ENCODE measurements at places on chromosomes 13 and 19.
A peak's percentile ranks its signal among the peaks of the same experiment; 100 is the strongest.

- DNase-seq = no peak
Observed at GRCh38 chr19:1884719-1885334, 469 bp downstream of the ABHD17A start.

GRCh38 chr13:66849706-66850105 lies 380.4 kb downstream of the PCDH9 start:
- DNase-seq = no peak

- DNase-seq = no peak
Observed at GRCh38 chr13:94548821-94549231, 47.1 kb downstream of the TGDS start.

- no peak for DNase-seq
Observed at GRCh38 chr19:11465600-11465999, 15.2 kb downstream of the ELAVL3 start.

DNA sequence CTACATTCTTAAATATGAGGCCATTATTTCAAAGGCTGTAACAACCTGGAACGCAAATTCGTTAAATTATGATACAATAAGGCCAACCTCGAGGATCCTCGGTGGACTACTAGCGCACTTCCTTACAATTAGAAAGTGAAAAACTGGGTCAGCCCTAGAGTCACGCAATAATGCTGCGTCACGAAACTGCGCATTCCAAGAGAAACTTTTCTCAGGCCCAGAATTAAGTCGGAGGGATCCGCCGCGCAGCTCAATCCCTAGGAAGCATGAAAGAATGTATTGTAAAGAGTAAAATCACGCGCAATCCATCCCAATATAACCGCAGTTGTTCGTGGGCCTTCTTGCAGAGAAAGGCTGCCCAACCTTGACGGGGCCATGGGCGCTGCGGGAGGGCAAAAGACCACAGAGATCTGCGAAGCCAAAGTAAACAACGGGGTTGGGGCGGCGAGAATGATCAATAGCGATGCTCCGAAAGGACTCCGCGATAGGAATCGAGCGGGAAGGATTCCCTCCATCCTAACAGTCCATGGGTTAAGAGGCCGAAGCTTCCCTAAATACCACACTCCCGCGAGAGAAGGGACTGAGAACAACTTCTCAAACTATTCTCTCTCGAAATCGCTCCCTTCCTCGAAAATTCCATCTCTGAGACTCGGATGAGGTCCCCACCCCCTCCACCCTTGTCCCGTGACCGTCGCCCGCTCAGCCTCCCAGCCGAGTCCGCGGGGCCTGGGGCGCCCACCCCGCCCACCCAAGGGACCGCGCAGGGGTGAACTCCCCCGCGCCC lies 564 bp downstream of the SPART start:
- peak; percentile 35 for DNase-seq

- DNase-seq = no peak
Observed at GRCh38 chr13:112127564-112128330, 60.8 kb downstream of the SOX1 start.

DNA sequence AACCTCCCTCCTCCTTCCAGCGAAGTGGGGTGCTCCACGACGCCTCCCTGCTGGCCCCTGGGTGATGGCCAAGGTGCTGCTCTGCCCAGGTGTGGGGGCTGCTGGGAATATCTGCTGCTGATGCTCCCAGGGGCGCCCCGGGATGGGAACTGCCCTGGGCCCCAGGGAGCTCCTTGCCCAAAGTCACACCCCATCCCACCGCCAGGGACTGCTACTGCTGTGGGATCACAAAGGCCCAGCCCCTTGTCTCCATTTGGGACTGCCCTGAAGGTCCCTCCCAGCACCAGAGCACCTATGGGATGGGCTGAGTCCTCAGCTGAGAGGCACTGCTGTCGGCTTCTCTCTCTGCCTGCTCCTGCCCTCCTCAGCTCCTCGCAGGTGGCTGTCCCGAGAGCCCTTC lies 19.0 kb downstream of the CHST8 start:
- DNase-seq = no peak

GRCh38 chr19:1429750-1430149 lies 8.4 kb upstream of the RPS15 start:
- DNase-seq = no peak

- no peak for DNase-seq
Observed at GRCh38 chr19:4266253-4267000, 12.6 kb upstream of the SHD start.

DNA sequence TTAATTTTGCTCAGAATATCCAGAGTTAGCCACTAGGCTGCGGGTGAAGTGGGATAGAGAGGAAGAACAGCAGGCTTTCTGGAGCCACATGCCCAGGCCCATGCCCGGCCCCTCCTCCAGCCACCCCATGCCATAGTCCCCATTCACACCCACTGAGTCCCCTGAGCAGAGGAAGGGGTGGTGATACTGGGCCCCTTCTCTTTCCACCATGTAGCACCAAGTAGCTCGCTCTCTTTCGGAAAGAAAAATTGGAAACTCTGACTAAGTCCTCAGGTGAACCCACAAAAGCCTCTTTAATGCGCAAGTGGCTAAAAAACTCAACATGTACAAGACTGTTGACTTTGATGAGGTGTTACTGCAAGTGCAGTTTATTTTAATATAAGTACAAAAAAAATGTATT lies 76.7 kb upstream of the GPR183 start:
- DNase-seq = no peak

- DNase-seq = no peak
Observed at GRCh38 chr19:33157906-33158305, 26.0 kb downstream of the WDR88 start.

DNA sequence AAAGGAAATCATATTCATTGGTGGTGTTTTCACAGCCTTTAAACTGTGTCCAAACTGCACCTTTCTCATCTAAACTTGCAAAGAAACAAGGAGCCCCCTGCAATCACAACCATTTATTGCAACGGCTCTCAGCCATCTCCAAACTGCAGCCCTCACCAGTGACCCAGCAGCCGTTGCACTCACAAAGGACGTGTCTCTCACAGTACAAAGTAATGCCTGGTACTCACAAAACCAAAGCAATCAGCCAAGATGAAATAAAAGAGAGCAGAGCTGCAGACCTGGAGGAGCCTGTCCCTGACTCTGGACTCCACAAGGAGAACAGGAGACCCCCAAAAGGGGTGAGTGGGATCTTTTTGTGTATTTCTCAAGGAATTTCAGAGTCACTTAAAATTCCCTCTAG lies 20.2 kb upstream of the CEACAM21 start:
- DNase-seq = no peak

DNA sequence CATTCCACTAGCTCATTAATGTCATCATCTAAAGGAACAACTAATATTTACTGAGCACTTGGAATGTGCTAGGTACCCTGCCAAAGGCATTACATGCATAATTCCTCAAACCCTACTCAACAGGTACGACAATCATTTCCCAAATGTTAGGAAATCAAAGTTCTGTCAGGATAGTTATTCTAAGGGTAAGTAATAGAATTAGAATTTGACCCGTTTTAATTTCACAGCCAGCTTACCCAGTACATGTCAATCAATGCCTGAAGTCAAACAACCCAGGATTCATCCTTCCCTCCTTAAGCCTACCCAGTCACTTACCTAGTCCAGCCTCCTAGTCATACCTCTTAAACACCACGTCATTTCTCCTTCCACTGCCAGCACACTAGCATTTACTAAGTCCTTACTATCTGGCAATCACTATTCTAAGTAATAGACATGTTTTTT lies 2.4 kb downstream of the LNX2 start:
- no peak for DNase-seq

- DNase-seq = no peak
Observed at GRCh38 chr19:39645800-39646411, 9.8 kb upstream of the LGALS16 start.

DNA sequence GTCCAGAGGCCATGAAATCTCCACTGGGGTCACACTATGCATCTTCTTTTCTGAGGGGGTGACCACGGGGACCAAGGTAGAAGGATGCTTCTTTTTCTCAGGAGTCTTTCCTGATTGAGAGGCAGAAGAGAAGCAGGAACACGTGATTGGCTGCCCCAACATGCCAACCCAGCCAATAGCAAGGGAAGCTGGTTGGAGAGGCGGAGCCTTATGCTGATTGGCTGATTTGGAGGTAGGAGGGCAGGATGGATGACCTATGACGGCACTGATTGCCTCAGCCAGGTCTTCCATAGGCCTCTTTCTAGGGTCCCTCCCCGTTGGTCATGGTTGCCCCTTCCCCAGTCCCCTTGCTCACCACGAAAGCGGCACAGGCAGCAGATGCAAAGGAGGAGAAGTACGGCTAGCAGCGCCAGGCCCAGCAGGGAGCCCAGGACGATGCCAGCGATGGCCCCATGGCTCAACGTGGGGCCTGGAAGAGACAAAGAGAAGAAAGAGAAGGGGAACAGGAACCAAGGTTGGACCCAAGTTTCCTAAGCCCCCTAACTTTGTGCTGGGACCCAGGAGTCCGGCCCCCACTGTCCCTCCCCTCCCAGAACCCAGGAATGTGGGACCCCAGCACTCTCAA lies 8.0 kb downstream of the VSIG10L start:
- DNase-seq = no peak

- no peak for DNase-seq
Observed at GRCh38 chr13:48542138-48542537, 9.3 kb upstream of the RCBTB2 start.

- DNase-seq = peak; percentile 89
Observed at GRCh38 chr13:77460195-77460594, 75.3 kb upstream of the SCEL start.

- DNase-seq = no peak
Observed at GRCh38 chr19:12880551-12881171, 588 bp downstream of the DNASE2 start.

DNA sequence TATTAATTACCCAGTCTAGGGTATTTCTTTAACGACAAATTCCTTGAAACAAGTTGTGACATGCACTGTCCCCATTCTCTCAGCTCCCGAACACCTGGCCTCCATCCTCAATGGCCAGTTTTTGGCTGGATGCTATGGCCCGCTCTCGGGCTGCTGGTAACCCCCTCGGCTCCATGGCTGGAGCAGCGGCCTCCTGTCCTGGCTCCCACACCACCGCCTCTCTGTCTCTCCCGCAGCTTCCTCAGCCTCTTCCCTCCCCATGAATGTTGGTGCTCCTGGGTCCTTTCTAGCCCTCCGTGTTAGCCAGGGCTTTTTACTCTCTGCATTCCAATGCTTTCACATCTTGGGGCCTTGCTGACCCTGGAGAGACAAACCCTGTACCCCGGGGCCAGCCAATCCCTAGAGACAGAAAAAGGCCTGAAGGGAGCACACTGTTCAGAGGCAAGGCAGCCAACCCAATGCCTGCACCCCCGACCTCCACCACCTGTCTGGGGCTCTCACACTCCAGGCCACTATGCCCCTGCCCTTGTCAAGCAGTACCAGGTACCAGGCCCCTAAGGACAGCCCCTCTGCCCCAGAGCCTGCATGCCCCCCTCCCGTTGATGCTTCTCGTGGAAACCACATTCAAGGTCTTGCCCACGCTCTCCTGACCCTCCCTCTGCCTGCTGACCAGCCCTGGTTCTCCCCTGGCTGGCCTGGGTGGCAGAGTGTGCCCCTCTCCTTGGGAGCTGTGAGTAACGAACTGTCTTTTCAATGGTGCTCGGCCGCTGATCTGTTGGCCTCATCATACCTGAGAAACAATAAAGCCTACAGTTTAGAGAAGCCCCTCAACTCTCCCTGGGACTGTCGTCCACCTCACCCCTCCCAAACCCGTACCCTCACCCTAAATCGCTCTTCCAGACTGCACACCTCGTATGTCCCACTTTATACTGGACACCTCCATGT lies 86.9 kb upstream of the GPR183 start:
- no peak for DNase-seq

DNA sequence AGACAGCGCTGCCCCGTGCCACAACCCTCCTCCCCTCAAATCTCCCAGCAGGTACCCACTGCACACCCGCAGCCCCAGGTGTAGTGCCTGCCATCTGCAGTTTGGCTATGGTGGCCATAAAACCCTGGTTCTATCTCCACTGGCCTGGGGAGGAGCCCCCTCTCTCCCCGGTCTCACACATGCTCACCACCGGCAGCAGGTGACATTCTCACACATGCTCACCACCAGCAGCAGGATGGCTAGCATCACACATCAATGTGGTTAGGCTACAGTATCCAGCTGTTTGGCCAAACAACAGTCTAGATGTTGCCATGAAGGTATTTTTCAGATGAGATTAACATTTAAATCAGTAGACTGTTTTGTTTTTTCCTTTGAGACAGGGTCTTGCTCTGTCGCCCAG lies 31.1 kb downstream of the ELL start:
- DNase-seq = no peak

DNA sequence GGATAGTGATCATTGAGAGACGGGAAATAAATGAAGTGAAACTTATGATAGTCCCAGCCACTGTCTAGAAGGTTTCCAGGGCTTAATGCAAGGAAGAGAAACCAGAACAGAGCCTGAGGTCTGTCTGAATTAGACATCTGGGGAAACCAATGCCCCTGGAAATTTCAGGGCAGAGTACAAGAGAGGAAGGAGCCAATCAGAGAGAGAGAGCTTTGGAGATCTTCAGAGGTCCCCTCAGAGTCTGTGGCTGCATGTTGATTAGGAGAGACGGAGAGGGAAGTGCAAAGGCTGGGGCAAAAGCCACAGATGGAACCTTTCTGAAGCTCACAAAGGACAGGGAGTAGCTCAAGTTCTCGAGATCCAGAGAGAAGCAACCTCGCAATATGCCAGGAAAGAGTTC lies 378.0 kb downstream of the DNAJC15 start:
- DNase-seq = no peak

DNA sequence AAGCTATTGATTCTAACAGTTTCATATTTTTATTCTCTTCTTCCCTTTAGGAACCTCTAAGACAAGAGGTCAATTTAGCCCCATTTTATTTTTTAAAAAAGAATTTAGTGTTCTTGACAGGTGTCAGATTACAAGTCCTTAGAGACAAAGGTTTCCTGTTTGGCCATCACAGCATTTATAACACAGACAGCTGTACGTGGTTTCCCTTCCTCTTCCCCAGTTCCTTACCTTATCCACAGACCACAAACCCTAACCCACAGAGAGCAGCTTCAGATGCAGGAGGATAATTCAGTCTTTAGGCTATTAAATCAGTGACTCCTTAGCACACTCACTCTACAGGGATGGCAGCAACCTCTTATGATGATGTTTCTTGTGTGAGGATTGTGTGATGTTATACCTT lies 1210.1 kb downstream of the DIAPH3 start:
- DNase-seq = peak; percentile 73

- DNase-seq = no peak
Observed at GRCh38 chr13:75042807-75043206, 439.2 kb downstream of the TBC1D4 start.

DNA sequence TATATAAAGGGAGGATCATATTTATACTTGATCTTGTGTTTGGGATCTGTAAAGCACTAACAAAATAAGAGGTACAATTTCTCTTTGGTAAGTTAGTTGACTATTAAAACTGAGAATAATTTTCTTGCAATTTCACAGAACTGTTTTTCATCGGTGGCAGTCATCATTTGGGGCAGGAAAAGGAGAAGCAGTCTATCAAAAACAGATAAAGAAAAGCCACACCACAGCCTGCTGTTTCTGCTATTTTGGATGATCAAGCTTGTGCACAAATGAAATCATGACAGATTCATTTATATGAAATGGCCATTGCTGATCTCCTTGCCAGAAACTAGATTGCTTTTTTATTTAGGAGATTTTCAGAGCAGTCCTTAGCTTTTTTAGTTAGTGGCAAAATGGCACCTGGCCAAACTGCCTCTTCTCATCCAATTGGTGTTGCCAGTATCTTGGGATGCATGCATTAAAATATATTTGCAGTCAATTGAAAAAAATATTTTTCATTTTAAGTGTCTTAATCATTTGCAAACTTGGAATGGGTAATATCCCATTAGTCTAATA lies 326.0 kb downstream of the HS6ST3 start:
- DNase-seq = no peak

GRCh38 chr13:60261432-60262351 lies 98.0 kb upstream of the DIAPH3 start:
- no peak for DNase-seq

Measured in SIG-M5 (cell line).